ENCODE measurements at places on chromosomes 1 and 21. TPM values are rescaled to one million over a fixed set of nuclear protein-coding genes. Genes with fewer than 3 reads are reported as not detected.

CCDC30 gene
- polyA plus RNA-seq, result 0.12 TPM

KRTAP10-4 gene
- not detected for polyA plus RNA-seq

RAVER2 gene
- polyA plus RNA-seq, result 4.3 TPM

CD1B gene
- not detected for polyA plus RNA-seq

GPR37L1 gene
- 0.02 TPM for polyA plus RNA-seq

FAM72C gene
- 5.4 TPM for polyA plus RNA-seq

C1orf87 gene
- polyA plus RNA-seq, result not detected

RHD gene
- polyA plus RNA-seq, result not detected

Measured in foreskin keratinocyte (primary cell).